ENCODE measurements at places on chromosomes 1 and 21.

DNA sequence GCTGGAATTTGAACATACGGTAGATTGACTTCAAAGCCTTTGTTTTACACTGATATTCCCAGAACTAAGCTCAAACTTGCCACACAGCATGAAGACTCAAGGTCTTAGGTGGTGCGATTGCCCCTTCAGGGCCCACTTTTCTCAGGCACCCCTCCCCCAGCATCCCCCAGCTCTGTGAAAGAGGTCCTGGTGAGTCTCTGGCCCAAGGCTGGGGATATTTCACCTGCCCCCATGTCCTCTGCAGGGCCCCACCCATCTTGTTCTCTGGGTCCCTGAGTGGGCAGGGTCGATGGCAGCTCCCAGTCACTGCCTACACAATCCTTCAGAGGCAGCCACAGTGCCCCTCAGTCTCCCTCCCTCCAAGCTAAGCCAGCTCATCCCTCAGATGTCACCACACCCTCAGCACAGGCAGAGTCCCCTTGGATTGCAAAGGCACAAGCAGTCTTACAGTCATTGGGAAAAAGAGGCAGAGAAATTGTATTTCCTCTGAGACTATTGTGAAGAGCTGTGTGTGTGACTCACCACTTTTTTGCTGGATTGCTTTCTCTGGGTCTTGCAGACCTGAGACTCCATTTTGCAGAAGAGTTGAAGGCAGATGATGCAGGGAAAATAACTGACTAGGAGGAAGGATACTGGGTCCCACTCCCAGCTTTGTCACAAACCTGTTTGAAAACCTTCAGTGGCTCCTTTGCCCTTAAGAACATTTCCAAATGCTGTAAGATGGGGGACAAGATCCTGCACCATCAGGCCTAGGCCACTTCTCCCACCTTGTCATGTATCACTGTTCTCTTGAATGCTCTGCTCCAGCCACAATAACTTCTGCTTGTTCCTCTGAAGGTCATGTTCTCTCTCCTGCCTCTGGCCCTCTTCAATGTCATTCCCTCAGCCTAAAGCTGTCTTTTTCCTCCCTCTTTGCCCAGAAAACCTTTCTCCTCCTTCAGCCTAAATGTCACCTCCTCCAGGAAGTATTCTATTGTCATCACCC, 119.1 kb upstream of the GRIK3 start:
- DNase-seq, result no peak

DNA sequence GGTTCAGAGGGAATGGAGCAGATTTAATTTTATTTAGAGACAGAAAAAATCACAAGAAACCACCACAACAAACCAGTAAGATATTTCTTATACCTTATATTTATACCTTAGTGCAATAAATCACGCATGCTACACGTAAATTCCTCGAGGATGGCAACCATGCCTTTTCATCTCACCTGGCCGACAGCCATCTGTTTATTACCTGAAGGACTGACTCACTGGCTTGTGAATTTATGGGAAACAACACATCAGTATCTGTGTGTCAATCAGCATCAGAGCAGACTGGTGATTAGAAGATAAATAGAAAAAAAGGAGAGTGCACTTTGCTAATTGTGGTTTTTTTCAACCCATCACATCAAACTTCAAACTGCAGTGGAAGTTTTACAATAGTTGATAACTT, 58.4 kb downstream of the S1PR1 start:
- no peak for DNase-seq

- peak; percentile 48 for DNase-seq
These were observed 64.1 kb upstream of the RNPC3 start for GRCh38 chr1:103461161-103462105.

- peak; percentile 33 for DNase-seq
These were observed 7.7 kb downstream of the GOLT1A start for GRCh38 chr1:204206121-204206520.

GRCh38 chr1:4046836-4047461, 146.9 kb upstream of the C1orf174 start:
- DNase-seq, result no peak

DNA sequence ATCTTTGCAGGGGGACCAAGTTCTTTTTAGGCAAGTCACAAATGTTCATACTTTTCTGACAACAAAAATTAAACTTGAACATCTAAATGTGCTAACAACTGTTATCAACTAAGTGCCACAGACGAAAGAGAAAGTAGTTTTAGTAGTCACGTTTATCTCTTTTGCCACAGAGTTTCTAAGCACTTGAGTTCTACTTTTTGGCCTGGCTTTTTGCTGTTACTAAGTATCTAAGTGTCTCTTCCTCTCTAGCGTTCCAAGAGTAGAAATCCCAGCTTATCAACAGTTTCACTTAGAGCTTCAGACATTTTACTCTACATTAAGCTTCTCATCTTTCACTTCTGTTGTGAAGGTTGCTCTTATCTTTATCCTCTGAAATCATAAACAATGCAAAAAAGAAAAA, 34.2 kb downstream of the GATAD2B start:
- DNase-seq, result peak; percentile 78

GRCh38 chr1:230185076-230186001, 118.3 kb downstream of the GALNT2 start:
- peak; percentile 64 for DNase-seq

DNA sequence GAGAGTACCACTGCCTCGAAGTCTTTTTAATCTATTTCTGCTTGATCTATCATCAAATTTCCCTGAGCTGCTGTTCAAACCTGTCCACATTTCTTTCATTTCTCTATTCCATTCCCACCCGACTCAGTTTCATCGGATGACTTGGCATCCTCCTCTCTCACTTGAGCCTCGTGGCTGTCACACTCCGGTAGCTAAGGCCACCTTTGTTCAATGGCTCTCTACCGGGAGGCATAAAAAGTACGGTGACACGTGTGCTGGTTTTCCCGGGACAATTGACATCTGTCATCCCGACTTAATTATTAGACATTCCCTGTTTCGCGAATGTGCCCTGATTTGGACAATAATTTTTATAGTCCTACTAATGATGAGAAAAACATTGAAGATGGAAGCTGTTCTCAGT, 22.6 kb downstream of the MIS18A start:
- no peak for DNase-seq

DNA sequence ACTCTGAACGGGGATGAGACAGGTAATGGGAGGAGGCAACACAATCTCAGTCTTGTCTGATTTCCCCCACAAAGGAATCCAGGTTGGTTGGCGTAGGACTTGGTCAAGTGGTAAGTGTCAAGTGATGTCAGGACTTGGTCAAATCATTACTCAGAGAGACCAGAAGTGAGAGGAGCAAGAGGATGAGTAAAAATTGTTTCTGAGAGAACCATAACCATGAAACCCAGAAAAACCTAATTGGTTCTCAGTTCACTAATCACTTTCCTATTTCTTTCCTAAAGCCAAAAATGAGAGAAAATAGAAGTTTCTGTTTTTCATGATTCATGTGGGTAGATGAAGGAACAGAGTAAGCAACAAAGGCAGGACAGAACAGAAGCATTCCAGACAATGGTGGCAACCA, 5.0 kb downstream of the PHC2 start:
- no peak for DNase-seq

DNA sequence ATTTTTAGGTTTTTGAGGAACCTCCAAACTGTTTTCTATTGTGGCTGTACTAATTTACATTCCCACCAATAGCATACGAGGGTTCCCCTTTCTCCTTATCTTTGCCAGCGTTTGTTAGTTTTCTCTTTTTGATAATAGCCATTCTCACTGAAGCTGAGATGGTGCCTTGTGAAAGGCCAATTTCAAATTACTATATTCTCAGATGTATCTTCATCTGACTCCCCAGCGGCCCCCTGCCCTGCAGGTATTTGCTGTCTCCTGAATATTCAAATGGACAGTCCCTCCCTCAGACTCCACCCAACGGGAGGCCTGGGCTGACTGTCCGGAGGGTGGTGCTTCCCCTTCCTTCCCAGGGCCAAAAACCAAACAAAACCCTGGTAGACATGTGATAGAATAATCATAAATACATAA, 33.5 kb upstream of the TARBP1 start:
- peak; percentile 72 for DNase-seq

DNA sequence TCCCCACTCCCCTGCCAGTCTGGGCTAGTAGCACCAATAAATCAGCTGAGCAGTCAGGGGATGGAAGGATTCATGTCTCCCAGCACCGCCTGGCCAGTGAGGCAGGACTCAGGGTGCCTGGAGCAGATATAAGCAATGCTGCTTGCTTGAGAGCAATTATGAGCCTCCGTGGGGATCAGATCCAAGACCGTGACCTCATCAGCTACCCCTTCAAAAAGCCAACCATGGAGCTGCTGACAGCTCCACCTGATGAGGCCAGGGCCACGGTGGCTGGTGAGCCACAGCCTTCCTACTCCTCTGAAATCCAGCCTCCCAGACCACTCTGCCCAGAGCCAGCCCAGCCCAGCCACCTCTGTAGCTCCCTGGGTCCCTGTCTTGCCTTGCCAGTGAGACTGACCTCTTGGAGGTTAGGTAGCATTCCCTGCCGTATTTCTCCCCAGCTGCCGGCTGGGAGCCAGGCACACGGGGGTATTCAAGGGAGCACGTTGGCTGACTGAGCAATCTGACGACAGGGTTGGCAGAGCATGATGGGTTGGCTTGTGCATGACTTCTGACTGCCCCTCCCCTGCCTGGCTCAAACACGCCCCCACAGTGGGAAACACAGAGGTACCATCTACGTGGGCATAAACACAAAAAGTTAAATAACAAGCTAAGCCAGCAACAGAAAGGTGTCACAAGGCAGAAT, 28.4 kb downstream of the SYT2 start:
- no peak for DNase-seq

DNA sequence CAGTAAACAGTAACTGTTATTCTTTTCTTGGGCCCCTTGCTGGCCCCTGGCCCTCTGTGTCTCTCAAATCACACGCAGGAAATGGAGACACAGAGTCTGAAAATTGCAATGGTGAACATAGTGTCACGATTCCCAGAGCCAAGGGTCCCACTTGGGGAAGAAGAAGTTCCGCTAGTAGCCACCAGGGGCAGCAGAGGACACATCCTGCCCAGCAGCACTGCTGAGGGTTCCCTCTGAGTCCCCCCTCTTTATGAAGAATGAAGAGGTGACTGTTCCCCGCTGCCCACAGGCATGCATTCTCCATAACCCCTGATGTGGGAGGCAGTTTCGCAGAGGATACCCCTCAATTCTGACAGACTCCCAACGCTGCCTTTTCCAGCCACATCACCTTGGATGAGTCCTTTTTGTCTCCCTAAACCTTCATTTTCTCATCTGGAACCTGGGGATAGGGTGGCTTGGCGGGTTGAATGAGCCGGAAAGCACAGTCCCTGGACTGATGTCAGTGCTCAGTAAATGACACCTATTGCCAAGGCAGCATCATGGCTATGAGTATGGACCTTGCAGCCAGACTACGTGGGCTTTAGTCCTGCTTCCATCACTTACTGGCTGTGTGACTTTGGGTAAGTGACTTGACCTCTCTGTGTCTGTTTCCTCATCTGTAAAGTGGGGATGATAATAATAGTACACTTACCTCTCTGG, 238.0 kb upstream of the TMEM51 start:
- DNase-seq, result peak; percentile 74

- DNase-seq, result no peak
These were observed 223.6 kb upstream of the ADGRL2 start for GRCh38 chr1:81577004-81577697.

GRCh38 chr21:28952686-28953085, 40.0 kb downstream of the LTN1 start:
- no peak for DNase-seq

DNA sequence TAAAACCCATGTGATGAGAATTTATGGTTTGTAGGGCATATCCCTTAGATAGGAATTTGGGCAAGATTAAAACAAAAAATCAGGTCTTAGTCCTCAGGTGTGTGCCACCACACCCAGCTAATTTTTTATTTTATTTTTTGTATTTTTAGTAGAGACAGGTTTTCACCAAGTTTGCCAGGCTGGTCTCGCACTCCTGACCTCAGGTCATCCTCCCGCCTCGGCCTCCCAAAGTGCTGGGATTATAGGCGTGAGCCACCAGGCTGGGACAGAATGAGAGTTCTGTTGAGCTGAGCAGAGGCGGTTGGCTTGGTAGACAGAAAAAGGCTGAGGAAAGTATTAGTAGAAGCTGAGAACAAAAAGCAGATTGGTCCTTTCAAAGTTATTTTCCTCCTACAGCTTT, 43.8 kb upstream of the EDARADD start:
- DNase-seq, result no peak

DNA sequence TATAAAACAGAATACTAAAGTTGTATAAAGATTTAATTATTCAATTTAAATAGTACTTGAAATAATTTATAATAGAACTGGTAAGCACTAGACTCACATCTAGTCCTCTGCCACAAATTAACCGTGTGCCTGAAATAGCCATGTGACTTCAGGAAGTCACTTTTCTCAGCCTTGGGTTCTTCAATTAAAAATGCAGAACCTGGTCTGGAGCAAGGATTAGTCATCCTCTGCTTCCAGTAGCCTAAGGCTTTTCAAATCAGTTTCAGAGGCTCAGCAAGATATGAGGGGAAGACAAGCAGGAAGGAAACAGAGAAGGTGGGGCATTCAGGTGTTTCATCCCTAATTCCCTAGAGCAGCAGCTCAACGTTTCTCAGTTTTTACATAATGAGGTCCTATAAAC, 23.0 kb downstream of the DPH5 start:
- peak; percentile 68 for DNase-seq

- peak; percentile 52 for DNase-seq
These were observed 102.3 kb upstream of the LMO4 start for GRCh38 chr1:87226341-87226760.

DNA sequence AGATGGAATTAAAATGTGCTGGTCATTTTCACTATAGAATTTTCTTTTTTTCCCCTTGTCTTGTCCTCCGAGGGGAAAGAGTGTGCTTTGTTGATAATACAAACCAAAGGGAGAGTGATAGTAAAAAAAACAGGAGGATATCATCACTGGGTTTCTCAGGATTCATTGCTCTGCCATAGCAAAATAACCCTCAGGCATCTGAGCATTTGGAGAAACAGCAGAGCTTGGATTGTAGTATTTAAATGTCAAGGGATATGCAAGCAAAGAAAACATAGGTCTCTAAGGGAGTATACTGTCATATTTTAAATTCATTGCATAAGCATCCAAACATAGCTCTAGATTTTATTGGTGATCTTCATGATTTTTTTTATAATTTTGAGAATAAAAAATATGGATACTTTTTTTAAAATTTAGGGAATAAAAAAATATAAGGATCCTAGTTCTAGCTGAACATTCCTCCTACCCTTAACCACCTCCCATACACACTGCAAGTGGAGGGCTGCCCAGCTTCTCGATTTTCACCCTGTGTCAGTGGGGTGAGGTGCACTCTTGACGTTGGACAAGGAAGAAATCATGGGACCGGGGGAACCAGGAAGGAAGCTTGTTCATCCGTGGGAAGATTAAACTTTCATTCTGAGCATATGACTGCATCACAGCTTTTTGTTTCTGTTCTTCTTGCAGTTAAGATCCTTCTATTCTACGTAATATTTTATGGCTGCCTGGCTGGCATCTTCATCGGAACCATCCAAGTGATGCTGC, 4.4 kb downstream of the ATP1B1 start:
- DNase-seq, result no peak

GRCh38 chr1:19967808-19968207, 11.6 kb downstream of the PLA2G2A start:
- no peak for DNase-seq

Data from hematopoietic multipotent progenitor cell treated with erythropoietin and hydrocortisone succinate and interleukin-3 and kit ligand, for 4 days (in vitro differentiated cells).